Astrocyte (in vitro differentiated cells and primary cell): ENCODE measurements at places on chromosomes 7 and 10. TPM values are rescaled to one million over a fixed set of nuclear protein-coding genes. Genes with fewer than 3 reads are reported as not detected.

SAMD9L gene
- total RNA-seq, result 45.2 and 55.6 TPM in 2 replicates

SFXN4 gene
- total RNA-seq, result 16.7 and 16.9 TPM in 2 replicates

SH2D4B gene
- total RNA-seq, result 0.07 TPM in 1 of 2 replicates, not detected in the other

ZDHHC6 gene
- total RNA-seq, result 21.6 and 24.8 TPM in 2 replicates

OR9A4 gene
- total RNA-seq, result not detected in 2 replicates

POM121 gene
- total RNA-seq, result 46.0 and 49.1 TPM in 2 replicates

LRMDA gene
- 2.2 and 2.7 TPM in 2 replicates for total RNA-seq

STYXL1 gene
- total RNA-seq, result 45.3 and 46.2 TPM in 2 replicates

DNA sequence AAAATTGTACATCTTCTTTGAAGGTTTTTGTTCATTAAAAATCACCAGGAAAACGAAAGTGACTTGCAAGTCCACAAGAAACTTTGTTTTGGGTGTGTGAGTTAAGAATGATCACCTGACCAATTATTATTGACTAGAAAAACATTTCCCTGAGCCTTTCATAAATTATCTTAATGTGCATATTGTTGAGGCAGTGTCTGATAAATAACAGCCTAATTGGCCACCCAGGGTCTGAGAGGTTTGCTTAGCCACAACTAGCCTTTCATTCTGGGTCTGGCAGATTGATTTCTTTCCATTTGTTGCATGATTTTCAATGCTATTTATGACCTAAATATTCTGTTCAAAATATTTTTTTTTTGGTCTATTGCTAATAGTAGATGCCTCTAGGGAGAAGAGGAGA, 152.8 kb downstream of the AUTS2 start:
- no peak for DNase-seq

DNA sequence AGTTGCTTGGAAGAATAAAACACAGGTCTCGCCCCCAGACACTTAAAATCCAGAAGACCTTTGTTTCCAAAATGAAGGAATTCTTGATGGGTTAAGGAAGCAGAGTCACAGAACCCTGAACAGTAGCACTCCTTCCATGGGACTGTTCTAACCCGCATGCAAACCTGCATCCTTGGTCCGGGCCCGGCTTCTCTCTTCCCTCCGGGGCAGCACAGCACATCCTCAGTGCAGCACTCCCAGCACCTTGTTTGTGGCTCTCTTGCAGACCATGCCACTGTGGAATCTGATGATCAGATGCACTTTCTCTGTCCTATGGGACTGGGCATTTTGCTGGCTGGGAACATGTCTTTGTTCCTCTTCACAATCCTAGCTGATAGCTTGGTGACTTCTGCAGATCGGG, 33.5 kb downstream of the INSYN2A start:
- no peak for DNase-seq

DNA sequence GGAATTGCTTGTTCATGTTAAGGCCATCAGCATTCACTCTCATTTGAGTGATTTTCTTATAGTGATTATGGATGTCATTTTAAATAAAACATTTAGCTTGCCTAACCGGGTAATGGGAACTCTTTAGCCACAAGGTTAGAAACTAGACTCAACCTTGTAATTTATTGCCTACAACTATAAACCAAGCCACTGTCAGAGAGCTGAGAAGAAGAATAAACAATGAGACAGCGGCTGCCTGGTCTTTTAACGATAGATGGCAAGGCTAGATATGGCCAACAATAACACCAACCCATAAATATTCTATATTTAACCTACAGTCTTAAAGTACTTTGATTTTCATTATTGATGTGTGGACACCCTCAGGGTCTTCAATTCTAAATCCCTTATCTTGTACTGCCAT, 27.8 kb upstream of the INHBA start:
- DNase-seq, result no peak

- no peak for DNase-seq
These were observed 139.0 kb upstream of the ADCY1 start for GRCh38 chr7:45435131-45435530.

- no peak for DNase-seq
These were observed 38.6 kb upstream of the RSBN1L start for GRCh38 chr7:77657427-77658224.

DNA sequence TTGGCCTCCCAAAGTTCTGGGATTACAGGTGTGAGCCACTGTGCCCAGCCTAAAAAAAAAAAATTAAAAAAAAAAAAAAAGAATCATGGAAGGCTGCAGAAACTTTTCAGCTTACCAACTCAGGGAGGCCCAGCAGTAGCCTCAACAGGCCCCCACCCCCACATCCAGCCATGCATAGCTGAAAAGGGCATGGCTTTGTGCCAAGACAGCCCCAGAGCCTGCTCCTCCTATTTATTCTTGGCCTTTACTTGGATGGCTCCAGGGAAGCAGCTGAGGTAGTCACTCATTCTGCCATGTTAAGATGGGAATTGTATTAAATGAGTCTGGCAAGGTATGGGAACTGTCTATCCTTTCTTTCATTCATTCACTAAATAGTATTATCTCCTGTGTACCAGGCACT, 13.7 kb upstream of the CNNM2 start:
- no peak for DNase-seq

GRCh38 chr10:31194986-31195385, 124.0 kb upstream of the ZEB1 start:
- peak; percentile 23 for DNase-seq

DNA sequence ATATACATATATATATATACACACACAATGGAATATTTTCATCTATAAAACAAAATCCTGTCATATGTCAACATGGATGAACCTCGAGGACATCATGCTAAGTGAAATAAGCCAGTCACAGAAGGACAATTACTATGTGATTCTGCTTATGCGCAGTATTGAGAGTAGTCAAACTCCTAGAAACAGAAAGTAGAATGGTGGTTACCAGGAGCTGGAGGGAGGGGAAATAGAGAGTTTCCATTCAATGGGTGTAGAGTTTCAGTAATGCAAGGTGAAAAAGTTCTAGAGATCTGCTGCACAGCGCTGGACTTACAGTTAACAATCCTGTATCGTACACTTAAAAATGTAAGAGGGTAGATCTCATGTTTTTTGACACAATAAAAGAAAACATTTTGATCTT, 181.9 kb downstream of the CDCA7L start:
- DNase-seq, result no peak

DNA sequence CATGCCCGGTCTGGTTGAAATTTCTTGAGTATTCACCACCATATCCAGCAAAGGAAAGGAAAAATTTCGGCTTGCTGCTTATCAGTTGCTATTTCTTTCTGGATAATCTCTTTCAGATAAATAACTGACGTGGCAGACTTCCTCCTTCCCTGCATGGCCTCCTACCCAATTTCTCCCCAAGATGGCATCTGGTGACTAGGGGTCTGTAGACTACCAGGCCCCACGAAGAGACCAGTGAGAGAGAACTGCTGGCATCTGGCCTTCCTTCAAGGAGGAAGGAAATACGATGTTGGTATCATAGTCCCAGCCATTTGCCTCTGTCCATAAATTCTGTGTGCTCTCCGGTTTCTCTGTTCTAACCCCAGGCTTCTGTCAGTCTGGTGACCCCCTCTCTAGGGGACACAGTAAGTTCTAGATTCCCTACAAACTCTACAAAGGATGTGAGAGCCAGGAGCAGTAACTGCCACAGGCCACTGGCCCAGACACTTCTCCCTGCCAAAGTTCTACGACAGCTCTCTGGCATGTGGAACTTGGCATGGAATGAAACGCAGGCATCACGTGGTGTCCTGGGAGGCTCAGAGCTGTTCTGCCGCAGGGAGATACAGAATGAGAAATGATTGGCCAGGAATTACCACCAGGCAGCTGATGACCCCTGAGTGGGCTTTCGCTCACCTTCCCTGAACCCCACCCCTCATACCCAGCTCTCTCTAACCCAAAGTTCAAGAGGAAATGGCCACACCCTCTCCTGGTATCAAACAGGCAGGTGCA, 30.0 kb upstream of the MSRB2 start:
- peak; percentile 79 for DNase-seq

- DNase-seq, result no peak
These were observed 240.6 kb upstream of the GNAI1 start for GRCh38 chr7:79893991-79894390.

DNA sequence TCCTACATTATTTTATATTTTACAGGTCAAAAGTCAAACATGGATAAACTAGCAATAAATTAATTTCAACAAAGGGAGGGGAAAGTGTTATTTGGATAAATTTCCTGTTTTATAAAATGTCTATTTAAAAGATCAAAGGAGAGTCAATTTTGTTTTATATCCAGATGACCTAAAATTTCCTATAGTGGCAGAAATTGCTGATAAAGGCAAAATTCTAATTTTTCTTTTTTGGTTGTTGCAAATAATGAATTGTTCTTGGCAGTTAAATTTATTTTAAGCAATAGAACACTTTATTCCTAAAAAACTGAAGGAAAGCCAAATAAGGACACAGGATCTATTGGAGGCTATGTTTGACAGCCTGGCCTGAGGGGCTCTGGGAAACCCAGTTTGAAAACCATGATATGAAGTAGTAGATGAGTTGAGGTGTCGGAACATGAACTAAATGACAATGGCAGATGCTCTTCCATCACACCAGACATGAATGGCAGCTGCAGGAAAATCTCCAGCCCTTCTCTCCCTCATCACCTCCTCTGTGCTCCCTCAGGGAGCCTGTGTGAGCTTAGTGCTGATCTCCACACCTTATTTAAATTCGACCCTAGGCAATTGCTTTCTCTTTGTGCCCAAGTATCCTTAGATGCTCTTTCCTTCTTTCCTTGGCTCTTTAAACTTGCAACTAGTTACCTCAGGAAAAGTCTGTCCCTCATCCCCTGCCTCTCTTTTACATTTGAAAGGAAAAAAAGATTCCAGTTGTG, 395.0 kb downstream of the THSD7A start:
- DNase-seq, result no peak

DNA sequence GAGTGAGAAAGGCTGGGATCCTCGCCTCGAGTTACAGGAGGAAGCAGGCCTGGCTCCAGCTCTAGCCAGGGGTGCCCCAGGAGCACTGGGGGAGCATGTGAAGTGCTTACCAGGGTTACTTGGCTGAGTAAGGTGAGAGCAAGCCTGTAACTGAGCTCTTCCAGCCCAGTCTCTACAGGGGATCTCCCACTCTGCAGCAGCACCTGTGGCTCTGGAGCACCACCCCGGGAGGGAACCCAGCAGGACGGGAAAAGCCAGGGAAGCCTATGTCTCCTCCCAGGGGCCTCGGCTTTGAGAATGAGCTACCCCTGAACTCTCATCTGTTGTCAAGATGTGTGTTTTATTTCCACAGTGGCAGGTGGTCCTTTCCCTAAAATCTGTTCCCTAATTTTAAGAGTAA, 10.6 kb downstream of the LRRC20 start:
- DNase-seq, result no peak

GRCh38 chr10:9158675-9159074, 1104.2 kb downstream of the GATA3 start:
- DNase-seq, result peak; percentile 6

- DNase-seq, result no peak
These were observed 179.5 kb downstream of the ZWINT start for GRCh38 chr10:56181607-56182006.

GRCh38 chr10:71068861-71069271, 143.5 kb upstream of the UNC5B start:
- peak; percentile 15 for DNase-seq

GRCh38 chr10:25532213-25532612, 357.4 kb downstream of the GPR158 start:
- DNase-seq, result no peak

GRCh38 chr7:125668321-125668993, 738.8 kb upstream of the POT1 start:
- DNase-seq, result peak; percentile 40
